Retinal pigment epithelial cell (primary cell): ENCODE measurements at places on chromosomes 4 and X.

GRCh38 chr4:6848717-6849305 is 60.8 kb upstream of the TBC1D14 start:
- DNase-seq = no peak

- DNase-seq = peak; percentile 77
These were observed 561.3 kb upstream of the GRIA3 start for GRCh38 chrX:122622795-122623194.

- DNase-seq = no peak
These were observed 164.7 kb downstream of the PCDH18 start for GRCh38 chr4:137367620-137368019.

- DNase-seq = no peak
These were observed 112.5 kb upstream of the FRG1 start for GRCh38 chr4:189828081-189828697.

- DNase-seq = no peak
These were observed 119.2 kb upstream of the VCX3B start for GRCh38 chrX:8345473-8345872.

DNA sequence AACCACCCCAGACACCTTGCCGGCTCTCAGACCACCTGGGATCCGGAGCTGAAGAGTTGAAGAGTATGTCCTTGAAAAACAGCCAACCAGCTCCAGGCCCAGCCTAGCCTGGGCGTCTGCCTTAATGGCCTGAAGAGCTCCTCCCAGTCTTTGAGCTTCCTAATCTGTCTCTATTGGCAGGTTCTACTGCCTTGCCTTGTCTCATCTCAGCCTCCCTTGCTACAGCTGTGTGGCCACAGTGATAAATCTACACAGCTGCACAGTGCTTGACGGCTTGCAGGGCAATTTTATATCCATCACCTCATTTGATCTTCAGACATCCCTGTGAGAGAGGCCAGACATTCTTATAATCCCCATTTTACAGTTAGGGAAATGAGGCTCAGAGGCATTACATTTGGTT is 19.9 kb downstream of the AWAT2 start:
- no peak for DNase-seq

GRCh38 chr4:112942997-112943396 is 106.5 kb upstream of the ANK2 start:
- DNase-seq = no peak

DNA sequence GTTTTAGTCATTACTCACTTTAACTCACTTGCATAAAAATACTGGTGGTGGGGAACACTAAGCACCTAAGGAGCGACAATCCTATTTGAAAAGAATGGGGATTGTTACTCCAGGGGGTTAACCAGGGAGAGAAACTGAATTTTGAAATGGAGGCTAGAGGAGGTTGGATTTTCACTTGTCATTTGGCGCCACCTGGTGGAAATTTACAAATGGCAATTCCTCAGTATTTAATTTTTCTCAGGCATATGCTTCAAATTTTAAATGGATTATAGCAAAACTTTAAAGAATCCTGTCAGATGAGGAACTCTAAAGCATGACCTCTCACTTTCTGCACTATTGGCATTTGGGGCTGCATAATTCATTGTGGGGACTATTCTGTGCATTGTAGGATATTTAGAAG is 2.7 kb upstream of the GEMIN8 start:
- DNase-seq = no peak

DNA sequence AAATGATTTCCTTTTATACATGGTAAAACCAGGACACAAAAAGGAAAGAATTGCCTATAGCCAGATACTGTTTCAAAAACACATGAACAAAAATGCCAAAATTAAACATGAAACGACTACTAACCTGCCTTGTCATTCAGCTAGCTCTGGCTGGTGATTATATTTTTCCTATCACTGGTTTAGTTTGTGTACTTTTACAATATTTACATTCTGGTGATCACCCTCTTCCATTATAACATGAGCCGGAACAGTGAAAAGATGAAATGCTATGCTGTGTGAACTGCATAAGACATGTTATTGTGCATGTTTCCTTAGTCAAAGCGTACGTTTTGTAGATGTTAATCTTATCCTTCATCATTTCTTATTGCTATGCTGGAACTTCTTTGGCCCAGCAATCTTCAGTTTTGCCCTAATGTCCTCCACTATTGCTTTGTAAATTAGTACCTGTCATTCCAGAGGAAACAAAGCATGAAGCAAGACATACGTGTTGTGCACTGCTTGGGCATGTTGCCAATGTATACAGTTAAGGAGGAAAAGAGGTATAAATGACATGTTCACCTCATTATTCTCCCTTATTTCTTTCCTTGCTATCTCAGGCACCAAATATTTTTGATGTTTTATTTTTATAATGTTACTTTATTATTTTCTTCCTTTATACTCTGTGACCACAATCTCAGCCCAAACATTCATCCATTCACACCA is 386.3 kb downstream of the ARHGAP24 start:
- DNase-seq = no peak

GRCh38 chrX:32745323-32745722 is 466.0 kb downstream of the DMD start:
- no peak for DNase-seq

DNA sequence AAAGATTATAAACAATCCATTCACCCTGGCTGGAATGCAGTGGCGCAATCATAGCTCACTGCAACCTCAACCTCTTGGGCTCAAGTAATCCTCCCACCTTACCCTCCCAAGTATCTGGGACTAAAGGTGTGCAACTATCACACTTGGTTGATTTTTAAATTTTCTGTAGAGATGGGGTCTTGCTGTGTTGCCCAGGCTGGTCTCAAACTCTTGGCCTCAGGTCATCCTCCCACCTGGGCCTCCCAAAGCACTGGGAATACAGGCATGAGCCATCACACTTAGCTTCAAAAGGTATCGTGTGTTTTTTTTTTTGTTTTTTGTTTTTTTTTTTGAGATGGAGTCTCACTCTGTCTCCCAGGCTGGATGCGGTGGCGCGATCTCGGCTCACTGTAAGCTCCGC is 71.5 kb downstream of the FRYL start:
- no peak for DNase-seq

DNA sequence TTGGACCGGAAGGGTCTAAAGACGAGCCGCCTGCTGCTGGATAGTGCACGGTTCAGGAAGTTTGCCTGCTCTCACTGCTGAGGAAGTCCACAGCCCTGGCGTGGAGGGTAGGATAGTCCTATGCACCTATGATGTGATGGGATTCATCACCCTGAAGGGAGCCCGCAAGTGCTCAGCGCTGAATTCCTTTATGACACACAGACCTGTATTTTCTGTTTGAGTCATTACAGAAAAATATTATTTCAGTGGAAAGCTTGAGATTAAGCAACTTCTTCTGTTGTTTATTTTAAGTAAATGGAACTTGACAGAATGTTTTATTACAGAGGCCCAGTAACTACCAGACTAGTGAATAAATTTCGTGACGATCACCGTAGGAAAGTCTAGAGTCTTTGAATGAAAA is 123.2 kb downstream of the TRIML1 start:
- DNase-seq = no peak
